ENCODE measurements at places on chromosomes 4 and X. TPM values are rescaled to one million over a fixed set of nuclear protein-coding genes. Genes with fewer than 3 reads are reported as not detected.

The CFI gene
- 60.9 TPM for total RNA-seq

The TBC1D8B gene
- total RNA-seq = 14.6 TPM

The SPANXA1 gene
- not detected for total RNA-seq

The ARHGAP24 gene
- 13.6 TPM for total RNA-seq

The NXF2B gene
- total RNA-seq = not detected

The YIPF7 gene
- total RNA-seq = not detected

The GATB gene
- 13.5 TPM for total RNA-seq

The TRAPPC11 gene
- 33.8 TPM for total RNA-seq

The CT45A9 gene
- not detected for total RNA-seq

The MAGEH1 gene
- total RNA-seq = 24.6 TPM

The XKRX gene
- total RNA-seq = 0.26 TPM

The MAP9 gene
- total RNA-seq = 20.4 TPM

The P2RY4 gene
- not detected for total RNA-seq

The TMA16 gene
- total RNA-seq = 13.9 TPM

The OTC gene
- 4.1 TPM for total RNA-seq

The SAGE1 gene
- not detected for total RNA-seq

The LINC00632 gene
- total RNA-seq = 61.2 TPM

The CNOT6L gene
- total RNA-seq = 43.2 TPM

The SLC49A3 gene
- 13.9 TPM for total RNA-seq

The AMTN gene
- total RNA-seq = not detected

The SCD5 gene
- total RNA-seq = 22.9 TPM

The EREG gene
- total RNA-seq = 5.7 TPM

The NCAPG gene
- total RNA-seq = 1.4 TPM

The ZCCHC4 gene
- 8.3 TPM for total RNA-seq

The DRD5 gene
- not detected for total RNA-seq

The CCNB3 gene
- 0.78 TPM for total RNA-seq

The FAM9A gene
- not detected for total RNA-seq

The ADH1B gene
- 144 TPM for total RNA-seq

The CCNA2 gene
- total RNA-seq = 2.9 TPM

The UGT2B28 gene
- 83.4 TPM for total RNA-seq

The LNX1 gene
- 32.1 TPM for total RNA-seq

The POLN gene
- 7.7 TPM for total RNA-seq

The LGI2 gene
- total RNA-seq = 18.4 TPM

The SH3D19 gene
- total RNA-seq = 136 TPM

The AFF2 gene
- total RNA-seq = 36.0 TPM

The ARMCX4 gene
- 12.7 TPM for total RNA-seq

The SLC9A7 gene
- total RNA-seq = 6.2 TPM

The AR gene
- total RNA-seq = 15.9 TPM

The PDCL2 gene
- total RNA-seq = not detected

The HPSE gene
- 5.9 TPM for total RNA-seq

The GAGE12J gene
- not detected for total RNA-seq

The LRP2BP gene
- 0.95 TPM for total RNA-seq

The OPRPN gene
- total RNA-seq = not detected

The RHOH gene
- 7.9 TPM for total RNA-seq

The TCEAL6 gene
- total RNA-seq = not detected

The GLRA2 gene
- not detected for total RNA-seq

The NAP1L5 gene
- 8.5 TPM for total RNA-seq

The HPGDS gene
- 7.8 TPM for total RNA-seq

The AFM gene
- 0.35 TPM for total RNA-seq

The GPR50 gene
- 0.12 TPM for total RNA-seq

The PCYT1B gene
- 0.32 TPM for total RNA-seq

The TMEM144 gene
- total RNA-seq = 18.3 TPM

The POU3F4 gene
- 0.52 TPM for total RNA-seq

The FAM241A gene
- total RNA-seq = 2.6 TPM

The EGF gene
- total RNA-seq = 1.6 TPM

The IGSF1 gene
- total RNA-seq = 1.7 TPM

The KLB gene
- not detected for total RNA-seq

The C4orf36 gene
- 0.89 TPM for total RNA-seq

The FGF5 gene
- total RNA-seq = 0.12 TPM
